Fibroblast of mammary gland (primary cell): ENCODE measurements at places on chromosomes 1 and 21.
A peak's percentile ranks its signal among the peaks of the same experiment; 100 is the strongest.

DNA sequence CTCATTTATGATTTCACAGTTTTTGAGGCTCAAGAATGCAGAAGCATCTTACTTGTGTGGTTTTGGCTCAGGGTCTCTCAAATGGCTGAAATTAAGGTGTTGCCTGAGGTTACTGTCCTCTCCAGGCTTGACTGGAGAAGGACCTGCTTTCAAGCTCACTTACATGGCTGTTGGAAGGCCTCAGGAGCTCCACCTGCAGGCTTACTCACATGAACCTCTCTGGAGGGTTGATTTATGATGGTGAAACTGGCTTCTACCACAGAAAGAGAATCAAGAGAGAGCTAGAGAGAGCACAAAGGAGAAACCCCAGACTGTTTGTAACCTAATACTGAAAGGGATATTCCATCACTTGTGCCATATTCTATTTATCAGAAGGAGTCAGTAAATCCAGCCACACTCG lies 6.2 kb upstream of the KCNK2 start:
- DNase-seq, result peak; percentile 69

- DNase-seq, result no peak
These were observed 12.9 kb upstream of the TMEM125 start for GRCh38 chr1:43256675-43257570.

DNA sequence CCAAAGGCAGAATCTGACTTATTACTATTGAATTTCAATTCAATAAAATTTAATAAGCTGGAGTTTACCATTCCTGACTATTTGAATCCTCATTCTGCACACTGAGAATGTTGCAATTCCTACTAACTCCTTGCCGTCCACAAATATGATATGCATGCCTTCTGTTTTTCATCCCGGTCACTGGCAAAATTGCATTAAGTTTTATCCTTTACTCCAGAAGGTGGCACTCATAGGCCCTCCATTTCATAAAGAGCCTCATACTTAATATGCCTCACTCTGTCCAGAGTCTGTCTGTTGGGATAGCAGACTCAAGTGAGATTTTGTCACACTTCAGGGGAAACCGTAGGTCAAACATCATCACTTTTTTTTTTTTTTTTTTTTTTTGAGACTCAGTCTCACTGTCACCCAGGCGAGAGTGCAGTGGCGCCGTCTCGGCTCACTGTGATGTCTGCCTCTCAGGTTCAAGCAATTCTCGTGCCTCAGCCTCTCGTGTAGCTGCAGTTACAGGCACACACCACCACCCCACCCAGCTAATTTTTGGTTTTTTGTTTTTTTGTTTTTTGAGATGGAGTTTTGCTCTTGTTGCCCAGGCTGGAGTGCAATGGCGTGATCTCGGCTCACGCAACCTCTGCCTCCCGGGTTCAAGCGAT lies 27.3 kb downstream of the F11R start:
- peak; percentile 73 for DNase-seq

DNA sequence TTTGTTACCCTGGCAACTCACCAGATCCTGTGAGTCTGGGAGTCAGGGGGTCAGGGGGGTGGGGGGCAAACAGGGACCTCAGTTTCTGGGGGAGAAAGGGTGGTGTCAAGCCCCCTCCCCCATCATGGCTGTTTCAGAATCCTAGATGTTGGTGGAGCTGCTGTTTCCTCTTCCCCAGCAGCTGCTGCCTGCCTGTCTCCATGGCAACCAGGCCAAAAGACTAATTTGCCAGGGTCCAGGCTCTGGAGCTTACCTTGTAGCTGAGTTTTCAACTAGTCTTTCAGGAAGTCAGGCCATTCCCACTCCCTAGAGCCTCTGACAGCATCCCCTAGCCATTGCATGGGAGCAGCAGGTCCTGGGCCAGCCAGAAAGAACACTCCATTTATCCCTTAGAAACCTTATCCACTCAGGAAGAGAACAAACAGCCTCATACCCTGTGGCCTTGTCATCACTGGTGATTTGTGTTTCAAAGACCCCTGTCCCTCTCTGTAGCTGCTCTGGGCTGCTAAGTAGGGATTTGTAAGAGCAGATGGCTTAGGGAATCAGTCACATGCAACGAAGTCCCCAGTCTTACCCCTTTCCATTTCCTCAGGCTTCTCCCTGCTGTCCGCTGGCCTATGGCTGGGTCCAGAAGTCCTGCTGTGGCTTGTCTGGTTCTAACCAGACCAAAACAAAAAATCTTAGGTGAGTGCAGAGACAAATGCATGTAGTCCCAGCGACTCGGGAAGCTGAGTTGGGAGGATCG lies 21.5 kb upstream of the STMN1 start:
- no peak for DNase-seq

GRCh38 chr1:13687151-13687715 lies 12.8 kb upstream of the PRDM2 start:
- no peak for DNase-seq

- DNase-seq, result no peak
These were observed 18.2 kb downstream of the TRPM2 start for GRCh38 chr21:44371596-44371995.

- DNase-seq, result no peak
These were observed 341.4 kb upstream of the ZRANB2 start for GRCh38 chr1:71422221-71422620.

DNA sequence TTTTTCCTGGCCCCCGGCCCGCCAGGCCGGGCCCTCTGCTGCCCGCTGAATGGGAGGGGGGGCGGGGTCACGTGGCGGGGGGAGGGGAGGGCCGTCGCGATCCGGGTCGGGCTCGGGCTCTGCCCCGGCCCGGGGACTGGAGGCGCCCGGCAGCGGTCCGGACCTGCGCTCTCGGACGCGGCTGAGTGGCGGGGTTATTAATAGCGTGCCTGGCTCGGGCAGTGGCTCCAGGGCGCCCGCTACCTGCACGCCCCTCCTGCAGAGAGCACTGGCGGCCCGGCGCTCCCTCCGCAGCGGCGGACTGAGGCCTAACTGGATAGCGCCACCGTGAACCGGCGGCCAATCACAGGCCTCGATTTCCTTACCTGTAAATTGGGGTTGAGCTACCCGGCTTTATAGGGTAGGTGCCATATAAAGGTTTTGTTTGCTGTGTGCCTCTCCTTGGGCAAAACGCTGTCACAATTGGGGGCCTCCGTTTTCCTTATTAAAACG lies 28.1 kb downstream of the AHDC1 start:
- no peak for DNase-seq

GRCh38 chr1:233636503-233636877 lies 22.6 kb downstream of the KCNK1 start:
- no peak for DNase-seq

DNA sequence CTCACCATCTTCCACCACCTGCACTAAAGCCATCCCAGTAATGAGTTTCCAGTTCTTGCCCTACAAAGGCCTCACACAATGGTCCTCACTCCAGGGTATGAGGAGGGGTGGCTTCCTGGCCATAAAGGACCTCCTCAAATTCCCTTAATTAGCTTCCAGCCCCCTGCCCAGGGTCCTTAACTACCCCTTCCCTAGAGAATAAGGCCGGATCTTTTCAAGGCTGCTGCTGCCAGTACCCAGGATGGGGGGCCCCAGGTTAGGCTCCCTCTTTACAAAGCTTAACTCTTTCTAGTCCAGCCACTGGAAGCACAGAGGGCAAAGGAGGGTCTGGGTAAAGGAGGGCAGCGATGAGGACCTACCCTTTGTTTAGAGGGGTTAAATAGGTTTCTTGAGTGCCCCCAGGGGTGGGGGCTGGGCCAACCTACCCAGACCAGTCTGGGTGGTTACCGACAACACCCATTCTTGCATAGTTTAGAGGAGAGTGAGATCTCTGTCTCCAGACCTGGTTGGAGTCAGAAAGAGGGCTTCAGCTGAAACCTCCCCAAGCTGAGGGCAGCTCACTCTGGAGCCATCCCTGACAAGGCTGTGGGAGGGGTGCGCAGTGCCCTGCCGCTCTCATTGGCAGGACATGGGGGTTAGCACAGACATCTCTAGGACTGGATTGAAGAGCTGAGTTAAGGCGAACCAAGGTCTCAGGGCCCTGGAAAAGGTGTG lies 7.1 kb downstream of the BLACAT1 start:
- no peak for DNase-seq

DNA sequence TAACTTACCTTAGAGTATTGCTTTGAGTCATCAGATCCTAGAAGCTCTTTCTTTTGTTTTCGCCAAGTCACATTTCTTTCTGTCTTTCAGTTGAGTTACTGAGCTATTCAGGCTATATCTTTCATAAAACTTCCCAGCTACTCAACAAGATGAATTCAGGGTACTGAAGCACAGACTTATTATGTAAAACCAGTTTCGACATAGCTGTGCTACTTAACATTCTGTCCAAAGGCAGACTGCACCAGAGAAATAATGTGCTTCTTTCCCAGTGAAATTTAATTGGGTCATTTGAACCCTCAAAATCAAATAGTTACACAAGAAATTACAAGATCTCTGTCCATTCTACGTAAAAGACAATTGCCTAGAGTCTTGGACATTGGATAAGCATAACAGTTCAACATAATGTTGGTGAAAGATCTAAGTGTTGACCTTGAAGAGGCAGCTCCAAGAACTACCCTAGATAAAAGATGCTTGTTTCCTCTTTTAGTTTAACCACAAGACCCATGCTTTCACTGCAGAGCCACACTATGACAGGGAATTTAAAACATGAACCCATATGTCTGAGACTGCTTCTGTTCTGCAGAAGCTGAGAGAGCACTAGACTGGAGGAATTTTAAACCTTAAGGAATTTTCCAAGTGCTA lies 163.2 kb downstream of the LRRC40 start:
- DNase-seq, result peak; percentile 20

DNA sequence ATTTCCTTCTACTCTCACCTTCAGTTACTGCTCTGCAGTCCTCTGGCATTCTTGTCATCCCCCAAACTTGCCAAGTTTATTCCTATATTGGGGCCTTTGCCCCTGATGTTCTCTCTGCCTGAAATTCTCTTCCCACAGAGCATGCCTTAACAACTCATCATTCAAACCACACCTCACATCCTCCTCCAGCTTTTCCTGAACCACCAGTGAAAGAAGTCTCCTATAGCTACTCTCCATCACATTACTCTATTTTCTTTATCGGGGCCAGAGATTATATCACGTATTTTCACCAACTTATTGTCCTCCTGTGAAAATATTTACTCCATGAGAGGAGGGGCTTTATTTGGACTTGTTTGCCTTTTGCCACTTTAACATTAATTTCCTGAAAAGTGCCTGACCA lies 32.1 kb downstream of the EXTL2 start:
- peak; percentile 82 for DNase-seq

GRCh38 chr21:21412096-21412495 lies 413.9 kb downstream of the NCAM2 start:
- no peak for DNase-seq

DNA sequence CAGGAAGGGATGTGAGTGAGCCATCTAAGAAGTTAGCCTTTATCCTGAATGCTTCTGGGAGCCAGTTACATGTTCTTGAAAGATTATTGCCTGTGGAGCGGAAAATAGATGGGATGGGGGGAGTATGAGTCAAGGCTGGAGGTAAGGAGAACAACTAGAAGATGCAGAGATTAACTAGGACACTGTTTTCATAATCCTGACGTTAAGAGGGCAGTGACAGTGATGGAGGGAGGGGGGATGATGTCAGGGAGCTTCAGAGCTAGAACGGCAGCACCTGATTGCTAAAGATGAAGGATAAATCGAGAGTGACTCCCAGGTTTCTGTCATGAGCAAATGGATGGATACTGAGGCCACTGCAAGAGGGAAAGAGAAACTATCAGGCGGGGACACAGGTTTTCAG lies 10.0 kb upstream of the RCSD1 start:
- DNase-seq, result no peak

DNA sequence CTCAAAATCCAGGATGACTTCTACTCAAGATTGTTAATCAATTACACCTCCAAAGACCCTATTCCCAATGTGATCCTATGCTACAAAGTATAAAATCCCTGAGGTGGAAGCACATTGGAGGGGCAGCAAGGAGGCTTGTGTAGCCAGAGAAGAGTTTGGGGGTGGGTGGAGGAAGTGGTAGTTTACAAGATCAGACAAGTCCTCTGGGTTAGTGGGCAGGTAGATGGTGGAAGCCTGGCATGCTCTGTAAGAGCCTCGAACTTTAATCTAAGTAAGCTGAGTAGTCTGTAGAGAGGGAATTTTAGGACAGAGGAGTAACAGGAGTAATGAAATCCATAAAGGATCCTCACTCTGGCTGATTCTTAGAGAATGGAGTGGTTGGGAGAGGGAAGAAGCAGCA lies 65.0 kb upstream of the KCTD3 start:
- DNase-seq, result no peak

- no peak for DNase-seq
These were observed 17.4 kb upstream of the PLEKHA6 start for GRCh38 chr1:204376919-204377799.

GRCh38 chr1:18998016-18998724 lies 41.7 kb upstream of the IFFO2 start:
- no peak for DNase-seq

- peak; percentile 32 for DNase-seq
These were observed 37.7 kb downstream of the PIK3C2B start for GRCh38 chr1:204456826-204457442.

DNA sequence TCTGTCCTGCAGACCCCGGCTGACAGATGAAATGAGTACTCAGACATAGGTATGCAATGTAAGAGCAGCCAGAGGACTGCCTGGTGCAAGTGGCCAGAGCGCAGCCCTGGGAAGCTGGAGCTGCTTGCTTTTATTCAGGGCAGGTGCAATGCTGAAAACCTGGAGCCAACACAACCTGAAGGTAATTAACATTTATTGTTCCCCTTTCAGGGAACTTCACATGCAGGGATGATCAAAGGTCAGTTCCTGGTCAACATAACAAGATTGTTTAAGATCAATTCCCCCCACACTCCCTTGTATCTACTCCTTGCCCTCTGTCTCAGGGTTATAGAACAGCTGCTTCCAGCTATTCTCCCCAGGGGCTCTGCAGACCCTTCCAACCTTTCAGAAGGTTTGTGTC lies 48.7 kb upstream of the PRELP start:
- no peak for DNase-seq

- DNase-seq, result no peak
These were observed 55.5 kb downstream of the HMCN1 start for GRCh38 chr1:185789501-185790193.

GRCh38 chr1:19250629-19251304 lies 557 bp downstream of the EMC1 start:
- DNase-seq, result no peak

DNA sequence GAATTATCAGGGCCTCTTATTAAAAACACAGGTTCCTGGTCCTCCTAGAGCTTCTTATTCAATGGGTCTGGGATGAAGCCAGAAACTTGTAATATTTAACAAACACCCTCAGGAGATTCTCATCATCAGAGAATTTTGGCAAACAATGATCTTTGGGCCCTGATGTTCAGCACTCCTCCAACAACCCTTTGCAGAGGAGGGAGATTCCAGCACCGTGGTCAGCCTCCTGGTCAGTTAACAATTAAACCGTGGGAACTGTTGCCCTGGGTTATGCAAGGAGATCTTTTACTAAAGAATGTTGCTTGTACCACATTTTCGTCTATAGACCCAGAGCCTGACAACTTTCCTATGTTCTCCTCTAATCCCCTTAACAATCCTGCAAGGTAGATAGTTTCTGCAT lies 294.4 kb downstream of the PLPP3 start:
- peak; percentile 87 for DNase-seq

DNA sequence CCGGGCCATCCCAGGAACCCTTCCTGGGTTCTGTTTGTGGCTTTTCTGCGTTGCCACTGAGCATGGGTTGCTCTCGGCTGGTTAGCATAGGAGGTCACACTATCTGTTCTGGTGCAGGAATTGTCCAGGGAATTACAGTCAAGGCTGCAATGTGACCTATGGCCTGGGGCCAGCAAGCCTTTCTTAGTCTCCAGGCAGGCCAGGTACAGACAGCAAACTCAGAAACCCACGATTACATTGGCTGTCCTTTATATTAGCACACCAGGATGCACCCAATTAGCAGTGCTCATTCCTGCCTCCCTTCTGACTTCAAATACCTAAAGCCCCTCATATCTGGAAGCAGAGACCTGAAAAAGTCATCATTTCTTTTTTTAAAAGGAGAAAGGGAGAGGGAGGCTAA lies 55.2 kb downstream of the CD247 start:
- DNase-seq, result no peak
